Kasumi-1 (cell line): ENCODE measurements at places on chromosomes 7 and 10.
A peak's percentile ranks its signal among the peaks of the same experiment; 100 is the strongest.

- peak; percentile 88 for DNase-seq
Measured at GRCh38 chr10:110207805-110208613, 604 bp downstream of the MXI1 start.

- no peak for DNase-seq
Measured at GRCh38 chr10:132574288-132574687, 36.7 kb downstream of the INPP5A start.

GRCh38 chr7:85154282-85154937 is 32.4 kb downstream of the SEMA3D start:
- no peak for DNase-seq

GRCh38 chr10:70985824-70986622 is 97.7 kb upstream of the PCBD1 start:
- DNase-seq: no peak

DNA sequence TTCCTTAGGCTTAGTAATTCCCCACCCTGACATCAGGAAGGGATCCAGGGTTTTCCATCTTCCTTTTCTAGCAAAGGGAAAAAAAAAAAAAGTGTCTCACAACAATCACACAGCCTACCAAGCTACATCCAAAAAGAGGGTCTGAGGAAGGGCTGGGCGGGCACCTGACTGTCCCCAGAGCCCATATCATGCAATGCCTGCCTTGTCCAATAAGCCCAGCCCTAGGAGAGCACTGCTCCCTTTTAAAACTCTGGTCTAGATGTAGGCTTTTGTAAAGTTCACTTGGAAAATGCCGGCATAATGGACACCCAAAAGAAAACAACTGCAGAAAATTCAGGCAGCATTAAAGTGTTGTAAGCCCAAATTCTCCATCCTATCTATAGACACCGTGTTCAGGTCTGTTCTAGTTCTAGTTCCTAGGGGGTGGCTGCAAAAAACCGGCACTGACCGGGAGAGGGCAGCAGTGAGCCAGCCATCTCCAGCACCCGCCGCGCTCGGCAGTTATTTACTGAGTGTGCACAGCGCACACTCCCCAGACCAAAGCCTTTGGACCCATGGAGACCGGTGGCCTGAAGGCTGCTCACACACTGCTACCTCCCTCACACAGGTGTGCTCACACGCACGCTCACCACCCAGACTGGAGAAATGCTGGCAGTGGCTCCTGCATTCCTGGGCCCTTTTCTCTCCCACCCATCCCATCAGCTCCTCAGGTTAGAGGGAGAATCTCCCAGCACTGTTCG is 48.7 kb downstream of the PODXL start:
- peak; percentile 74 for DNase-seq

DNA sequence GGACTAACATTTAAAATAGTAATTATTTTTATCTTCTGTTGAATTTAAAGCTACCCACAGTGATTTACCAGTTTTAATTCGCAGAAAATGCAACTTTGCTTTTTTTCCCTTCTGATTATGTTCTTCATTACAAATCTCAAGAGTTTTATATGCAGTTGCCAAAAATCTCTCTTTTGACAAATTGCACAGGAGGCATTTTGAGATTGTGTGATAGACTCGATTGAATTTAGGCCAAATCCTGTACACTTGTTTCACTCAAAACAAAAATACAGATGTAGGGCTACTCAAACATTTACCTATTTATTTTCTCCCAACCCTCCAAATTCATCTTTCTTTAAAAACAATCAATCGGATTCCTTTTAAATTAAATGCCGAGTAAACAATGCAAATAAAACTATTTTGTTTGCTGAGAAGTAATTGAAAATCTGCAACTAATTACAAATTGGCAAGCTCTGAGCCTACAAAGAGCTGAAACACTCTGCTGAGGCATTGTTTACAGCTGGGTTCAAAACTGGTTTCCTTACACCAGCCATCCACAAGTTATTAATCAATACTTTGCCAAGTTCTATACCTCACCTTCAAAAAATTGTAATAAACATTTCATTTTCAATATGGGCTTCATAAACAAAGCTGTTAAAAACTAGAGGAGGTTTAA is 214.9 kb upstream of the TCF7L2 start:
- DNase-seq: no peak

DNA sequence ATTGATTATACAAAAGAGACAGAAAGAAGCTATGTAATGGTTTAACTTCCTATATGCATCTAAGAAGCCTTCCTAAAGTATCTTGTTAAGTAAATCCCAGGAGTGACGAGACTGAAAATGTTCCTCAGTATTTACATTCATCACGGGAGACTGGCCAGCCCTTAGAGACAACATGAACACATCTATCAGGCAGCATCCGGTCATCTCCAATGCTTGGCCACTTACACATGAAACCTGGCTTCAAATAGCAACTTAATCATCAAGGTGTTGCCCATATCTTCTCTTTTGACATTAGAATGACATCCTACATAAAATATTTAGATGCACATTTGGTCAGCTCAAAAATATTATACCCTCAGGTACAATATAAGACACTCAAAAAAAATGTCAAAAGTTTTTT is 33.8 kb downstream of the ERCC6 start:
- no peak for DNase-seq

GRCh38 chr7:19224951-19225350 is 79.7 kb upstream of the FERD3L start:
- no peak for DNase-seq

GRCh38 chr7:4154882-4155535 is 527.1 kb upstream of the FOXK1 start:
- DNase-seq: no peak

GRCh38 chr7:378551-379455 is 88.8 kb downstream of the FOXL3 start:
- no peak for DNase-seq

DNA sequence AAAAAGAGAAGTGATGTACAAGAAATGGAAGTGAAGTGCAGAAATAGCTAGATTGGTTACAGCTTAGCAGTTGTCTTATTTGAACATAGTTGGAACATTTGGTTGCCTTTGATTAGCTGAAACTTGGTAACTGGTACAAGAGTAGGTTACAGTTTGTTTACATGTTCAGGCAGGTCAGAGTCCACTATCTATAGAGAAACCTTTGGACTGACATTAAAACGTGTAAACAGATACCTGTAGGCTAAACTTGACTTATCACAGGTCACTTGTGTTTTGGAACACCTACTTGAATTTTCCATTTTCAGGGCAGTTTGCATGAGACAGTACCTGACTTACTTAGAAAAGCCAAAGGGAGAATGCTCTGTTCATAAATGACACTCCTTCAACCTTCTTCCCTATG is 28.5 kb upstream of the CYP2C8 start:
- no peak for DNase-seq

DNA sequence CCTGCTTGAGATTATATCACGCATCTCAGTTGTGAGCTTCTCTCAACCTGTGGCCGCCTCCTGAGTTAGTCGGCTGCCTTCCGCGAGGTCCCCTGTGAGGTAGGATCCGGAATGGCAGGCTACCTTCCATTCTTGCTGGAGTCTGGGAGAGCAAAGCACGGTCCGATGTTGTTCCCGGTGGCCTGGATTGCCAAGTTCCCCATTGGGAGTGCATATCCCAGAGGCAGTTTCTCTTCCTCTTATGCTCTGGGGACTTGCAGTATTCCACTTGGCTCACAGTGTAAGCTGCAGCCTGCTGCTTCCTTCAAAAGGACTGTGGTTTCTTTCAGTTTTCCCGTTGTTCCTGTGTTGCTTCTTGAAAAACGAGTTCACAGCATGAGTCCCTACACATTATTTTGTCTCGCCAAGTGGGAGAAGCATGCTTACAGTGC is 225.4 kb upstream of the ZWINT start:
- DNase-seq: no peak

DNA sequence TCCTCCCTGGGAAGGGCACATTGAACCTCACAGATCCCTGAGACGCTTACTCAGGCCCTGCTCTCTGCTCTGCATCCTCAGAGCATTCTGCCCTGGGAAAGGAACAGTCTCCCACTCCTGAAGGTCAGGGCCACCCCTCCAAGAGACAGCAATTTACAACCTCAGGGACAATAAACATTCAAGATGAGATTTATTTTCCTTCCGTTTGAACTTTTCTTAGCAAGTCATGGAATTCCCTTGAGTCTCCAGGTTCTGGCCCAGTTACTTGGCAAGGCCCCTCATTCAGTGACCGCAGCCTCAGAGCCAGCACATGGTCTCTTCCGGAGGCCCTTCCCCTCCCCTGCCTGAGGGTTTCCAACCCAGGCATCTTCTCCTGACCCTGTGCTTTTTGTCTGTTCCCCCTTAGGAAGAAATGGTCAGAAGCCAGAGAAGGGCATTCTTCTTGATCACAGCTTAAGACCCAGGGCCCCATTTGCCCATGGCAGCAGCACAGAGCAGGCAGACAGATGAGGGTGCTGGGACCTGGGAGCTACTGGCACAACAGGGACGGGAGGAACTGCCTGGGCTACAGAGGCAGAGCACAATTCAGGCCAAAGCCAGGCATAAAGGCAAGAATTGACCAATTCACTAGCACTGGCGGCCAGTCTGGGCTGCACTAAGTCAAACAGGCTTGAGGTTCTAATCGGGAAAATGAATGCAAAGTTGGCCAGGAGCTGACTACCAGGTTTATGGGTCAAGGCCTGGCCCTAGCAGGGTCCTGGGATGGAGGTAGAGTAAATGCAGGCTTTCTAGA is 56.7 kb downstream of the VSTM4 start:
- no peak for DNase-seq

GRCh38 chr10:104054430-104054829 is 31.2 kb downstream of the COL17A1 start:
- DNase-seq: no peak

GRCh38 chr10:19209319-19209718 is 160.7 kb downstream of the MALRD1 start:
- DNase-seq: no peak

DNA sequence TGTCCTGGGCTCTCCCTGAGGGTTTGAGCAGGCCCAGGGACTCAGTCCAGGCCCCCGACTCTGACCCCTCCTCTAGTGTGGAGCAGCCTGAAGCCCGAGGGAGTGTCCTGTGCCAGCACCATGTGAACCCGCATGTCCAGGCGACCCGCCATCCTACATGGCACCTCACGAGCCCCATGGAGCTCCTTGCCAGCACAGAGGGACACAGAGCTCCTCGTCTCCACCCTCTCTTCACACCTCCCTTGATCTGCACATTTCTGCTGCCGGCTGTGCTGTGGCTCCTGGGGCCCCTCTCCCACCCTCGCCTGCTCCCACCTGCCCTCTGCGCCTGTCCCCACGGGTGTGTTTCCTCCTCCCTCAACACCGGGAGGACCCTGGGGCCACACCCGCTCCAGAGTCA is 103.5 kb downstream of the ADARB2 start:
- DNase-seq: no peak

GRCh38 chr10:94013331-94013760 is 19.6 kb downstream of the PLCE1 start:
- DNase-seq: no peak

- DNase-seq: no peak
Measured at GRCh38 chr7:18754766-18755165, 259.2 kb downstream of the HDAC9 start.

DNA sequence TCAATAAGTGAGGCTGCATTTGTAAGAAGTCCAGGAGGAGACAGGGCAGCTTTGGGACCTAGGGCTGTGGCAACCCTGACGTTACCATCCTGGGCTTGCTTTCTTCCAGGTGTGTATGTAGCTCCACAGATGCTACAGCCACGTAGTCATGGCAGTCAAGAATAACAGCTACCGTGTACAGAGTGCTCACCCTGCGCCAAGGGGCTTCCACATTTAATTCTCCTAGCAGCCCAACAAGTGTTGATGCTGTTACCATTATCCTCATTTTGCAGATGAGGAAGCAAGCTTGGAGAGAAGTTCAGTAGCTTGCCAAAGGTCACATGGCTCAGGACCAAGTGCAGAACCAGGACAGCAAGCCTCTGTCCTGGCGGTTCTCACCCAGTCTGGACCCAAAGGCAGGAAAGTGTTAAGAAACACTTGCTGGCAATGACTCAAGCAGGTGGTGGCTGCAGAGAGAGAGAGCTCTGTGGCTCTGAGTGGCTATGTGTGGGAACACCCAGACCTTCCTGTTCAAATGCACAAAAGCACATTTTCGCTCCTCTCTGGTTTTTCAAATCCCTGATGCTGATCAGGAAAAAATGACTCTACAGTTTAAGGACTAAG is 89.8 kb downstream of the CREM start:
- DNase-seq: peak; percentile 63

DNA sequence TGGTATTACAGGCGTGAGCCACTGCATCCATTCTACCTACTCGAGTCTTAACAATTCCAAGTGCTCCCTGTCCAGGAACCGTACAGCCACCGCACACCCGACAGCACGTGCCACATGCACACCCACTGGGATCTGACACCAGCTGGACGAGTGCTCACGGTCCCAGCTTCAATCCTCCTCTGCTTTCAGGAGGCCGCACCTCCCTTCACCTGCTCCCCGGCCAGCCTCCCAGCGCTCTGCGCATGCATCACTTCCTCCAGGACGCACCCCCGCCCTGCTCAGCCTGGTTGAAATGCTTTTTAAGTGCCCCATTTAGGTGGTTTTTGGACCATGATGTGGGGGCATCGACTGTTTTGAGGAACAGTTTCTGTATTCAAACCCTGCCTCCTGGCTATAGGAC is 47.3 kb upstream of the TMEM213 start:
- DNase-seq: no peak

- no peak for DNase-seq
Measured at GRCh38 chr10:71082960-71083715, 129.2 kb upstream of the UNC5B start.

- DNase-seq: no peak
Measured at GRCh38 chr7:41428381-41428780, 274.5 kb downstream of the INHBA start.

DNA sequence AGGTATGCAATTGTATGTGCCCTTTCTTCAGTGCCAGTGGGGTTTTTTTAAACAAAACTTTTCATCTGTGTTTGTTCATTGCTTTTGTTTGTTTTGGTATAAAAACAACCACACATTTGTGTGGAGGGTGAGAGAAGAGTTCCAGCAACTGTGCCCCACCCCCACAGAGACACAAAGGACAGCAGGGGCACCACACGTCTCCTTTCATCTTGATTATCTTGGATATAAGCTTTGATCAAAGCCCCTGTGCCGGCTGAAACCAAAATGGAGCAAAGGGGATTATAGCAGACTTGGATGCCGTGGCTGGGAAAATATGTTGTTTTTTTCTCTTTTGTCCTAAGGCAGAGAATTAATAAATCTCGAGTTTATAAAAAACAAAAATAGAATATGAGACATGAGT is 111.8 kb upstream of the RSU1 start:
- DNase-seq: no peak

- DNase-seq: no peak
Measured at GRCh38 chr7:99229234-99229633, 21.3 kb upstream of the KPNA7 start.

GRCh38 chr7:7671361-7671760 is 30.8 kb downstream of the UMAD1 start:
- DNase-seq: no peak

- DNase-seq: peak; percentile 50
Measured at GRCh38 chr7:122886357-122887081, at the start of gene CADPS2. CADPS2 (minus strand) TSS chr7:122886460; CDS start chr7:122886337, 123 bp downstream.
